KG1 (cell line): ENCODE measurements at places on chromosomes 11 and 22.

GRCh38 chr22:48145738-48146137, 1383.3 kb downstream of the TBC1D22A start:
- DNase-seq: no peak

GRCh38 chr11:77095551-77096490, 6.8 kb upstream of the OMP start:
- DNase-seq: no peak

DNA sequence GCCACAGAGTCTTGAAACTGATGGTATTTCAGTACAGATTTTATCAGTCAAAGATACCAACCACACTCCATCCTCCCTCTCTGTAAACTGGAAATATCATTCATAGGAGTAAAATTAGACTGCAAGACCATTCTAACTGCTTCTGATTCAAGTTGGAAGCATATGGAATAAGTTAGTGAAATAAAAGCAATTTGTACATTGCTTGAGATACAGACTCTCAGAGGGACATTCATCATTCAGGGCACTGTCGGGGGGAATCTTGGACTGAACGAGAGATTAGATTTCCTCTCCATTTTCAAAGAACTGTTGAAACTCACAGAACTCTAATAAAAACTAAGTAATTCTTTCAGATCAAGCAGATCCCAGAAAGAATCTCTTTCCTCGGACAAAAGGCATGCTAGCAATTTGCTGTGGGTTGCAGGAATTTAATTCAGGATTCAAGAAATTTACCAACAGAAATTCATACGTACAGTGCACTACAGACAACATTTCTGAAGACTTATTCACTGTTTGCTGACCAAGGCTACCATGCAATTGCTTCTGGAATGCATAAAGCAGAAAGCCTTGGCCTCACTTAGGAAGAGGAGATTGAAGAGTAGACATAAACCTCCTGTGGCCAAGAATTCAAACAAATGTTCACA, 34.1 kb downstream of the PAMR1 start:
- DNase-seq: no peak

DNA sequence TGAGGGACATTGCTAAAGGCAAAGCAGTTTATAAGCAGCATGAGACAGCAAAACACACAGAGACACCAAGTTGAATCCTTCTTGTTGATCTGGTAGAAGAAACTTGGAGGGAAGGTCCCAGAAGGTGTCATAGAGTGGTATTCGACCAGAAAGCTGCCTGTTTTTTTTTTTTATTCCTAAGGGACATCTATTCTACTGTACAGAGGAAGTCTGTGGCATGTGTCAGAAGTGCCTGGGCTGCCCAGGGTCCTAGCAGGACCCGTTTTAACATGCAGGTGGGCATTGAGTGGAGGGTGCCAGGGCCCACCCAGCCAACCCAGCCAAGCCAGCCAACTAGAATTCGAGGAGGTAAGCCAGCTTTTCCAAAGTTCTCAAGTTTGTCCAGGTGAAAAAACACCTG, 68.0 kb upstream of the ATXN10 start:
- DNase-seq: no peak

DNA sequence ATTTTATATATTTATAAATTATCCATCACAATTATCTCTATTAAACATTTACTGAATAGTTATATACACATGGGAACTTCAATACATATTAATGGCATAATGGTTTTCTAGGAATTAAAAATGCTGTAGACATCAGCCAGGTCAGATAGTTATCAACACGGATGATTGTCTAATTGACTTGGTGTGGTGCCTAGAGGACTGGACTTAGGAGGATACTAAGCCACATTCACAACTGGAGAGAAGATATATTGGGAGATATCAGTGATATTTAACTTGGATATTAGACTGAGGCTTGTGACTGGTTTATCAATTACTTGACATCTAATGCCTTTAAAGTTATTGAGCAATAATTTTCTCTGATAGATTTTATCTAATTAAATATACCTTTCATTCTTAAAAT, 794.5 kb upstream of the ANO3 start:
- DNase-seq: no peak

GRCh38 chr11:763549-764321, 13.6 kb downstream of the GATD1 start:
- no peak for DNase-seq

DNA sequence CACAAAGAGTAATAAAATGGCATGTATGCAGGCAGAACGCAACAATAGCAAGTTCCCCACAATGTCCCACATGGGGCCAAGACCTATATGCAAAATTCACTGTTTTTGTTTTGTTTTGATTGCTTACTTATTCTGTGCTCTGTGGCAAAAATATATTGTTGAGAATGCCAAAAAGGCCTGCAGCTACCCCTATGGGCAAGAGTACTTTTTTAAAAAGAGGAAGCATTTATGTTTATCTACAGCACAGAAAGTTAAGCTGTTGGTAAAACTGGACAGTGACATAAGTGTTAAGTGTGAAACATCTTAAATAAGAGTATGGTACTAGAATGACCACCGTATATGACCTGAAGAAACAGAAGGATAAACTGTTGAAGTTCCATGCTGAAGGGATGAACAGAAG, 301.9 kb upstream of the ZC3H12C start:
- no peak for DNase-seq
